ENCODE measurements at places on chromosomes 3 and 15.

DNA sequence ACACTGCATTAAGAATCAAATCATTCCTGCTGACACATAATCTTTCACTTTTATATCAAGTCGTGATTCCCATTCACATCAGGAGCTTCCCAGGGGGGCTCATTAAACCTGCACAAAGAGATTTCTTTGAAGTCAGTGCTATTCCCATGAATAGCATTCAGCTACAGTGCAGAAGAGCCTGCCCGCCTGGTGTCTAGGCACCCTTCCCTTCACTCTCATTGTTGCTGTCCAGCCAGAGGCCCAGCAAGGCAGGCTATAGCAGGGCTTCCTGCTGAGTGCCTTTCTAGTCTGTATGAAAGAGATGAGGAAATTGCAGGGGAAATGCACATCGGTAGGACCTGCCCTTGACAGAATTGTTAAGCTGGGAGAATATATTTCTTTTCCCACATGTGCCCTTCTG lies 4.5 kb upstream of the GJD2 start:
- DNase-seq = no peak

- no peak for DNase-seq
Observed at GRCh38 chr3:187369089-187369447, 883 bp downstream of the RTP4 start.

GRCh38 chr3:117964814-117965213 lies 1069.8 kb downstream of the IGSF11 start:
- DNase-seq = no peak

DNA sequence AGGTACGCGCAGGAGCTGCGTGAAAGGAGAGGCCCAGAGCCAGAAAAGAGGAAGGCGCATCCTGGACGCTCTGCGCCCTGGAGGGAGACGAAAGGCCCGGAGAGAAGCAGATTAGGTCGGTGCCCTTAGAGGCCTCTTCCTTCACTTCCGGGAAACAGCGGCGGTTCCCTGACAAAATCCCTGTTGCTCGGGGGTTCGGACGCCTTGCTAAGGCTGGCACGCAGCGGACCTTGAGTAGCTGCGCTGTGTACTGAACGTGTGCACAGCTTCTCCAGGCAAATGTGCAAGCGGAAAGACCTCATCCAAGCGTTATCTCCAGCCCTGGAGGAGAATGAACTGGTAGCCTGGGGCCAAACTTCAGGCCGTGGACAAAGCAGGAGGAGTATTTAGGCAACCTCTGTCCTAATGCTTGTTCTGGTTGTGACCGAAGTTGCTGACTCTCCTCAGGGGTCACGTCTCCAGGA lies 3.0 kb upstream of the SOX14 start:
- no peak for DNase-seq

GRCh38 chr3:146314871-146315270 lies 64.0 kb upstream of the PLSCR4 start:
- no peak for DNase-seq

DNA sequence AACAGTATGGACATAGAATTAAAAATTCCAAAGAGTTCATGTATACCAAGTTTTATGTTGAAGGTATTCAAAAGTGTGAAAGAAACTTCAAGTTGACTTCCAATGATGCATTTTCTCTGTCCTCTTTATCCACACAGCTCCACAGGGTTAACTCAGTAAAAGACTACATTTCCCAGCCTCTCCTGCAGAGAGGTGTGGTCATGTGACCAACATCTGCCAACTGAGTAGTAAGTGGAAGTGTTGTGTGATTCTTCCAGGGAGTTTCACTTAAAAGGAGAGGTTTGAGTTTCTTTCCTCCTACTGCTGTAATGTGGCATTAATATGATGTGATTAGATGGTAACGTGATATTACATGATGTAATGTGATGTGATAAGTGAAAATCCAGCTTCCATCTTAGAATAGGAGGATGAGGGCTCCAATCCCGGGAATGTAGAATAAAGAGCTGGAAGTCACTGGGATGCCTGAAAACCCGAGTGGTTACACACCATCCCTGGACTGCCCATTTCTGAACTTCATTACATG lies 280.6 kb downstream of the ARRDC4 start:
- no peak for DNase-seq

GRCh38 chr3:110180733-110181132 lies 843.4 kb upstream of the DPPA4 start:
- no peak for DNase-seq

DNA sequence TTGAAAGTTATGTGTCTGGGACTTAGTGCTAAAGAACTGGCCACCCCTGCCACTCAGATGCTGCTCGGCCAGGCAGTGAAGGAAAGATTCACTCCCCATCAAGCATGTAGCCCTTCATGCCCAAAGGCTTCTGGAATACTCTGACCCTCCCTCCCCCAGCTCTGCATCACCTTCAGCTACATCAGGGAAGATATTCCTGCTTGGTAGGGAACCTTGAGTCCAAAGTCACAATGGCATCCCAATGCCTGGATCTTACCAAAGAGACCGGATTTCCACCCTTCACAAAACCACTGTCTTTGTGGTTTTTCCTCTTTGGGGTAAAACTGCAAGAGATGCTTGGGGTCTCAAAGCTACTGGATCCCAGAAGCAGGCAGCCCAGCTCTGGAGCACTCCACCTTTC lies 18.2 kb upstream of the BCL2A1 start:
- no peak for DNase-seq

DNA sequence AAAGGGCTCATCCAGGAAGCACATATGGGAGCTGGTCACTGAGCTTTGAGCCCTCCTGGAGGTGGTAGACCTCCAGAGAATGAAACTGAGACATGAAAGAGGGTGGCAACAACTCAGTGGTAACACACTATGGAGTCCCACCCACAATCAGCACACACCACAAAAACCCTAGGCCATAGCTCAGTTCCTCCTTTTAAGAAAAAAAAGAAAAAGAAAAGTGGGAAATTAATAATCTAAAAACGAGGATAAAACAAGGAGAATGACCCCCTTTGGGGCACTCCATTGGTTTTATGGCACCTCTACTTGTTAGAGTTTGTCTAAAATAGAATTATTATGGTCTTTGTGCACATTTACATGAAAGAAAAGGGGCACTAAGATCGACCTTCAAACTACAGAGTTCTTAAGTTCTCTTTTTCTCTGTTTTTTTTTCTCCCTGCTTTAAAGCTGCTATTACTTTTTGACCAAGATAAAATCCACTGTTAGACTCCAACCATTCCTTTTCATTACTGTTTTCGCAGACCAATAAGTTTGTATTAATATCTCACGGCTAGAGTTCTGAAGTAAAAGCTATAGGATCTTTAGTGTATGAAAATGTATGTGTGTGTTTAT lies 40.2 kb upstream of the ZBTB20 start:
- no peak for DNase-seq

DNA sequence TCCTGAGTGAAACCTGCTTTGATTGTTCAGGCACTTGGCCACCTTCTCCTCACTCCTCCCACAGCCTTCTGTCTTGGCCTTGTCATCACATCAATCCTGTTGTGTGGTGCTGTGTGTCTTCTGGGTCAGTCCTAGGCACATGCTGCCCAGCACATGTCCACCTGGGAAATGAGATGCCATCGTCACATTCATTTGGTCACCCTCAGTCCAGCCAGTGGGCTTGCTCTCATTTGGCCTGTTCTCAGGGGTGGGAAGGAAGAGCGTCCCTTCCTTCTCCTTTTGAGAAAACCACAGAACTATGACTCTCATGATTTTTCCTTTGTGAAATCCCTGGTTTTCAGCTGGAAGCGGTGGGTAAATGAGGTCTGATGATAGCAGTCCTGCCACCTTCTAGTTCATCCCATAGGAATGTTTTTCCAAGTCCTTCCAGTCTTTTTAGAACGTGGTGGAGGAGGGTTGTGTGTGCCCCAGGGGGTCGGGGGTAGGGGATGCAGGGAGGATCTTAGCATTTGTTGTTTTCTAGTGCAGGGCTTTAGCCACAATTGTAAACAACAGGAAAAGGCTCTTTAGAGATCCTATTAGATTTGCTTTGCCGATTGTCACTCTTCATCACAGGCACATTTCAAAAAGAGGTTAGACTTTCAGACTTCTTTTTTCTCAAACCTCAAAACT lies 8.4 kb upstream of the PLA1A start:
- DNase-seq = no peak

Data from stimulated activated CD8-positive, alpha-beta memory T cell treated with anti-CD3 and anti-CD28 coated beads, Interleukin-2, amount 100 ng/mL, for 1 hour (primary cell).